ENCODE measurements at places on chromosomes 11 and 22. TPM values are rescaled to one million over a fixed set of nuclear protein-coding genes. Genes with fewer than 3 reads are reported as not detected.

DNA sequence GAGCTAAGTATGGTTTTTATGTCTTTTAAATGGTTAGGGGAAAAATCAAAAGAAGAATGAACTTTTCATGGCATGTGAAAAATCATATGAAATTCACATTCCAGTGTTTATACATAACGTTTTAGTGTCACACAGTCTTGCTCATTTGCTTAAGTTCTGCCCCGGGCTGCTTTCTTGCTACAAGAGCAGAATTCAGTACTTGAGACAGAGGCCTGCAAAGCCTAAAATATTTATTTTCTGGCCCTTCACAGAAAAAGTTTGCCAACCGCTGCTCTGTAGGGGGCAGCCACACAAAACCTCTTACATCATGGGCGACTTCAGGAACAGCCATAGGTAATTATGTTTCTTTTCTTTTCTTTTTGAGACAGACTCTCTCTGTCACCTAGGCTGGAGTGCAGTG lies 1.0 kb upstream of the ATG2A start:
- peak; percentile 26 for DNase-seq
- H3K4me1 ChIP-seq: peaks cover 16% of the 10 kb centered on the region
- peak overlapping the region; percentile 88 for H3K27ac ChIP-seq
- peak overlapping the region; percentile 90 for H3K4me3 ChIP-seq
- H3K36me3 ChIP-seq: peaks cover 4% of the 10 kb centered on the region

DNA sequence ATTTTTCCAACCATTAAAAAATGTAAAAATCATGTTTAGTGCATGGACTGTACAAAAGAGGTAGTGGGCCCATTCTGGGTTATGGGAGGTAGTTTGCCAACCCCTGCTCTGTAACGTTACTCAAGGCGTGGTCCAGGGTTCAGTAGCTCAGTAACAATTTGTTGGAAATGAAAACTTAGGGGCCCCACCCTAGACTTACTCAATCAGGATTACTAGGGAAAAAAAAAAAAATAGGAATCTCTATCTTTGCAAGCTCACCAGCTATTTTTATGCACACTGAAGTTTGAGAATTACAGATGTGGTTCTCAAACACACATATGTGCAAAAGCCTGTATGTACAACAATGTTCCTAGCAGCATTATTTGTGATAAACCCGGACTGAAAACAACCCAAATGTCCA lies 17.3 kb upstream of the LMO2 start:
- H3K27ac ChIP-seq: no peak overlapping the region
- peaks cover 7% of the 10 kb centered on the region for H3K4me1 ChIP-seq
- no peak for DNase-seq
- no peak overlapping the region for H3K4me3 ChIP-seq
- H3K27me3 ChIP-seq: peaks cover 51% of the 10 kb centered on the region

- H3K27ac ChIP-seq: no peak overlapping the region
- H3K27me3 ChIP-seq: no peaks in the 10 kb centered on the region
- DNase-seq: no peak
- H3K4me1 ChIP-seq: no peaks in the 10 kb centered on the region
- no peaks in the 10 kb centered on the region for H3K36me3 ChIP-seq
- H3K4me3 ChIP-seq: no peak overlapping the region
Observed at GRCh38 chr11:131327421-131327820, 43.0 kb upstream of the NTM start.

DNA sequence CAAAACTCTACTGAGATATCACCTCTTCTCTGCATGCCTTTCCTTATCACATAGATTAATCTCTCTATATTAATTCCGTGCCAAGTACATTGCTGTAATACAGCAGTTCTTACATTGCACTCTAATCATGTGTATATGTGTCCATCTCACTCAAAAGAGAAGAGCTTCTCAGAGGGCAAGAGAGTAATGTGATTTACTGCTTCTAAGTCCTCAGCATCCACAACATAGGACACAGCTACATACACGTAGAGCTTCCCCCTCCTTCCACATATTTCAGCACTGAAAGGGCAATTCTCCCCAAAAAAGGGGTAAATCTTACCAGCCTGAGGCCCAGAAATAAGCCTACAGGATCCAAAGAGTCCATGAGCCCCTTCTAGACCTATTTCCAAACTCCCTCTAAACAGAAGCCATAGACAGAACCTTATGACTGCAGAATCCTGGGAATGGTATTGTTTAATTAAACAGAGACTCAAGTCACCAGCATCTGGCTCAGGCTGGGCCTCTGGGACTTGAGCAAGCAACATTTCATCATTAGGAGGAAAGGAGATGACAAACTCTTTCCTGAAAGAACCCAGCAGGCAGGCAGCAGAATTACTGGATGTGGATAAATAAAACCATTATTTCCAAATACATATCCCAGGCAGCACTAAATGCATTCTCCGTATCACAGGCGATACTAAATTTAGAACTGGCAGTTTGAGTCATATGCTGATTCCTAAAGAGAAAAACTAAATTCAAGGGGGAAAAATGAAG lies 87.2 kb downstream of the KCNC1 start:
- peaks cover 2% of the 10 kb centered on the region for H3K36me3 ChIP-seq
- no peak for DNase-seq
- H3K27ac ChIP-seq: no peak overlapping the region
- no peak overlapping the region for H3K4me3 ChIP-seq
- H3K4me1 ChIP-seq: no peaks in the 10 kb centered on the region

GRCh38 chr11:1409108-1409851 lies 19.5 kb downstream of the BRSK2 start:
- no peaks in the 10 kb centered on the region for H3K27me3 ChIP-seq
- H3K36me3 ChIP-seq: no peaks in the 10 kb centered on the region
- no peak for DNase-seq
- no peaks in the 10 kb centered on the region for H3K4me1 ChIP-seq

- no peaks in the 10 kb centered on the region for H3K4me1 ChIP-seq
- H3K27ac ChIP-seq: no peak overlapping the region
- H3K4me3 ChIP-seq: no peak overlapping the region
- H3K27me3 ChIP-seq: no peaks in the 10 kb centered on the region
- no peak for DNase-seq
Observed at GRCh38 chr22:44793106-44793505, 40.7 kb downstream of the ARHGAP8 start.

DNA sequence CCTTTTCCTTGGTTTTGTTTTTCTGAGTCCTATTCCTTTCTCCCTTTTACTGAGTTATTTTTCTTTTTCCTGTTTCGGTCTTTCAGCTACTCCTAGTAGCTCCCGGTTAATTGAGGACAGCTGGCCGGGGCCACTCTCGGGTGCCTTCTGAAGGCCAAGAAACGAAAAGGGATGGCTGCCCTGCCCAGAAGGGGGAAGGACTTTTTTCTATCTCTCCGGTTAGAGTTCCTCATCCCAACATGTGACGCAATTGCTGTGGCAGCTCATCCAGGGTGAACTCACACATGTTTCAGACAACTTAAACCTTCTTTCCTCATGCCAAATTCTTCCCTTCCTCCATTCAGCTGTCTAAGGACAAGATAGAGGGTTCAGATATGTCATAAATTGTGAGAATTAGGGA lies 83.6 kb downstream of the PIWIL4 start:
- no peak overlapping the region for H3K27ac ChIP-seq
- H3K4me1 ChIP-seq: no peaks in the 10 kb centered on the region
- H3K4me3 ChIP-seq: no peak overlapping the region
- peaks cover 5% of the 10 kb centered on the region for H3K27me3 ChIP-seq

DNA sequence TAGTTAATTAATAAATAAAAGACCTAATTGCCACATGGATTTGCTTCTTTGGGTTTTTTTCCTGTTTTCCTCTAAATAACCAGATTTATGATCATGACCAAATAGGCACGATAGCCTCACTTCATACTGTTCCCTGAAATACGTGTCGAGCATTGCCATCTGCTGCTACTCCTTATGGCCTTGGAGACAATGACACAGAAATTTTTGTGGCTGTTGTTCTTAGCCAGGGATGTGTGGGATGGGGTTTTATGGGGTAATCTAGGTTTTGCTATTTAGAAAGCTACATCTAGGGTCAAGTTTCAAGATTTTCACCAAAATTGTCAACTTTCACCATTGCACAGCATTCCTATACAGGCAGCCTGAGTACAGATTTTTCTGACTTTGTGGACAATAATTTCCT lies 145.2 kb downstream of the DBX1 start:
- no peak overlapping the region for H3K4me3 ChIP-seq
- H3K27me3 ChIP-seq: peaks cover 16% of the 10 kb centered on the region
- DNase-seq: no peak
- H3K4me1 ChIP-seq: no peaks in the 10 kb centered on the region

The TRIM77 gene
- total RNA-seq: not detected

- H3K27ac ChIP-seq: no peak overlapping the region
- H3K27me3 ChIP-seq: no peaks in the 10 kb centered on the region
- H3K4me1 ChIP-seq: no peaks in the 10 kb centered on the region
- DNase-seq: no peak
- no peak overlapping the region for H3K4me3 ChIP-seq
- no peaks in the 10 kb centered on the region for H3K36me3 ChIP-seq
Observed at GRCh38 chr11:106875013-106875412, 143.3 kb downstream of the GUCY1A2 start.

DNA sequence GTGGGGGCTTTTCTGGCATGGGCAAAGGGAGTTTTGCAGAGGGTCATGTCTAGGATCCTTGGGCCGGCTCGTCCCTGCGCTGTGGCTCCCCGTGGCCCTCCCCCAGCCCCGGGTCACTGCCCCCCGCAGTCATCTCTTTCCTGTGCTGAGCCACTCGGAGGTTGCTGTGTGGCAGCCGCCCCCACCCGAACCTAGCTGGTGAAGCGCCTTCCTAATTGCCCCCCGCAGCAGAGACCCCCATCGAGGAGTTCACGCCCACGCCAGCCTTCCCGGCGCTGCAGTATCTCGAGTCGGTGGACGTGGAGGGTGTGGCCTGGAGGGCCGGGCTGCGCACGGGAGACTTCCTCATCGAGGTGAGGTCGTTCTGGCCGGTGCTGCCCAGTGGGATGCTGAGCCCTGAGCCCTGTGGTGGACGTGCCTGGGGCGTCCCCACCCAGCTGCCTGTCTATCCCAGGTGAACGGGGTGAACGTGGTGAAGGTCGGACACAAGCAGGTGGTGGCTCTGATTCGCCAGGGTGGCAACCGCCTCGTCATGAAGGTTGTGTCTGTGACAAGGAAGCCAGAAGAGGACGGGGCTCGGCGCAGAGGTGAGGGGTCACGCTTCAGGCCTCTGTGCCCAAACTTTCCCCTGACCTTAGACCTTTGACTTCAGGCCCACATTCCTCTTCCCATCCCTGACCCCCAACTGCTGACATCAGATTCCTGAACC lies 32.0 kb downstream of the SHANK3 start:
- H3K27ac ChIP-seq: no peak overlapping the region
- no peaks in the 10 kb centered on the region for H3K27me3 ChIP-seq
- no peak overlapping the region for H3K4me3 ChIP-seq
- no peaks in the 10 kb centered on the region for H3K36me3 ChIP-seq

The DRAP1 gene
- 158 TPM for total RNA-seq

GRCh38 chr11:130801333-130802122 lies 114.8 kb downstream of the SNX19 start:
- H3K4me1 ChIP-seq: no peaks in the 10 kb centered on the region
- DNase-seq: no peak
- H3K36me3 ChIP-seq: no peaks in the 10 kb centered on the region
- no peak overlapping the region for H3K27ac ChIP-seq
- no peak overlapping the region for H3K4me3 ChIP-seq

DNA sequence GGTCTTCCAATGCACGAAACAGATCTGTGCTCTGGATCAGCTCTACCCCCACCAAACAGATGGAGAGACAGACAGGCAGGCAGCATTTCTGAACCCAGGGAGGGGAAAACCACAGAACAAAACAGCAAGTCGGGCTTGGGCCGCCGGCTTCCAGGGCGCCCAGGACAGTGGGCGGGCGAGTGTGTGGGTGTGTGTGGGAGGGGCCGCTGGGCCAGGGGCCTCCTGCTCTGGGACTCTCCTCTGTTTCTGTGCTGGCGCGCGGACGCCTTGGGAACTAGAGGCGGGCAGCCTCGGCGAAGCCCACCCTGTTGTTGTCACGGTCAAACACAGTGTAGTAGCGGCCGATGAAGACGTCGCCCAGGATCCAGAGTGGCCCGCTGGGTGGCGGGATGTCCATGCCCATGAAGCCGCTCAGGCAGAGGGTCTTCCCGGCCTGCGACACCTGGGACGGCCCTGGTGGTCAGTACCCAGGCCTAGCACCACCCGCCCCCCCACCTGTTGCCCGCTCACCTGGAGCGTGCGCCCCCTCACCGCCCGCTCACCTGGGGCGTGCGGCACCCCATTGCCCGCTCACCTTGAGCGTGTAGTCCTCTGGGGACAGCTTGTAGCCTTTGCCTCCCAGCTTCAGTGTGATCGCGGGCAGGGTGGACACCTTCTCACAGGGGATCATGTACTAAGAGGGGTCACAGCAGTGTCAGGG lies 3.0 kb upstream of the IFITM10 start:
- peaks cover 14% of the 10 kb centered on the region for H3K27me3 ChIP-seq
- H3K4me3 ChIP-seq: no peak overlapping the region
- DNase-seq: peak; percentile 8
- peaks cover 55% of the 10 kb centered on the region for H3K4me1 ChIP-seq

DNA sequence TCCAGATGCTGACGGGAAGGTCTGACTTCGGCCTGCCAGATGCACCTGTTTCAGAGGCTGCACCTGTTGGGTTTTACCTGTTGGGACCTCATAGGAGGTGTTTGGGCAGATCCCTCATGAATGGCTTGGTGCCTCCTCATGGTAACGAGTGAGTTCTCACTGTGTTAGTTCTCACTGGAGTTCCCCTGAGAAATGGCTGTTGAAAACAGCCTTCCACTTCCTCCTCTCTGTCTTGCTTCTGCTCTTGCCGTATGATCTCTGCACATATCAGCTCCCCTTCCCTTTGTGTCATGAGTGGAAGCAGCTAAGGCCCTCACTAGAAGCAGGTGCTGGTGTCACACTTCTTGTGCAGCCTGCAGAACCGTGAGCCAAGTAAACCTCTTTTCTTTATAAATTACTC lies 207.6 kb upstream of the SEZ6L start:
- no peaks in the 10 kb centered on the region for H3K36me3 ChIP-seq
- H3K27me3 ChIP-seq: peaks cover 2% of the 10 kb centered on the region
- peaks cover 9% of the 10 kb centered on the region for H3K4me1 ChIP-seq
- H3K4me3 ChIP-seq: no peak overlapping the region

GRCh38 chr11:132911186-132911585 lies 621.1 kb downstream of the OPCML start:
- H3K4me3 ChIP-seq: no peak overlapping the region
- no peak overlapping the region for H3K27ac ChIP-seq
- no peak for DNase-seq

Measured in activated CD4-positive, alpha-beta T cell treated with anti-CD3 and anti-CD28 coated beads for 36 hours (primary cell).